ENCODE measurements at places on chromosomes 4 and X. TPM values are rescaled to one million over a fixed set of nuclear protein-coding genes. Genes with fewer than 3 reads are reported as not detected.

Gene TCEAL9
- total RNA-seq, result 69.0 TPM

Gene TMEM255A
- total RNA-seq, result 4.6 TPM

GRCh38 chr4:113154281-113154680, 104.8 kb downstream of the ANK2 start:
- DNase-seq, result no peak
- no peaks in the 10 kb centered on the region for H3K36me3 ChIP-seq
- no peaks in the 10 kb centered on the region for H3K4me1 ChIP-seq
- H3K27ac ChIP-seq, result no peak overlapping the region

DNA sequence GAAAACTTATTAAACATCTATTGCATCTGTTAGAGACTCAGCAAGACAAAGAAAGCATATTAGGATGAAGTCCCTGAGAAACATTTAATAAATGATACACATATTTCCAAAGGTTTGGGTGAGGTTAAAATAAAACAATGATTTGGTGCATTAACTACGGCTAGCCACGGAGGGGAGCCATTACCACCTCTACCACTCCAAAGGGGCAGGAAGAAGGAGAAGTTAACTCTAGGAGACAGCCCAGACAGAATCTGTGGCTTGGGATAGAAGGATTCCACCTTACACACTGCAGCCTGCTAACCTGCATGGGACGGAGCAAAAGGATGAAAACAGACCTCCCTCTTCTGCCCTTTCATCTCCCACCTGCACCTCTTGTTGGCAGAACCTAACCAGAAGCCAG, 189.1 kb upstream of the C1QTNF7 start:
- H3K27me3 ChIP-seq, result peaks cover 4% of the 10 kb centered on the region
- peaks cover 32% of the 10 kb centered on the region for H3K4me1 ChIP-seq
- no peak overlapping the region for H3K4me3 ChIP-seq
- no peak for DNase-seq
- no peak overlapping the region for H3K27ac ChIP-seq

DNA sequence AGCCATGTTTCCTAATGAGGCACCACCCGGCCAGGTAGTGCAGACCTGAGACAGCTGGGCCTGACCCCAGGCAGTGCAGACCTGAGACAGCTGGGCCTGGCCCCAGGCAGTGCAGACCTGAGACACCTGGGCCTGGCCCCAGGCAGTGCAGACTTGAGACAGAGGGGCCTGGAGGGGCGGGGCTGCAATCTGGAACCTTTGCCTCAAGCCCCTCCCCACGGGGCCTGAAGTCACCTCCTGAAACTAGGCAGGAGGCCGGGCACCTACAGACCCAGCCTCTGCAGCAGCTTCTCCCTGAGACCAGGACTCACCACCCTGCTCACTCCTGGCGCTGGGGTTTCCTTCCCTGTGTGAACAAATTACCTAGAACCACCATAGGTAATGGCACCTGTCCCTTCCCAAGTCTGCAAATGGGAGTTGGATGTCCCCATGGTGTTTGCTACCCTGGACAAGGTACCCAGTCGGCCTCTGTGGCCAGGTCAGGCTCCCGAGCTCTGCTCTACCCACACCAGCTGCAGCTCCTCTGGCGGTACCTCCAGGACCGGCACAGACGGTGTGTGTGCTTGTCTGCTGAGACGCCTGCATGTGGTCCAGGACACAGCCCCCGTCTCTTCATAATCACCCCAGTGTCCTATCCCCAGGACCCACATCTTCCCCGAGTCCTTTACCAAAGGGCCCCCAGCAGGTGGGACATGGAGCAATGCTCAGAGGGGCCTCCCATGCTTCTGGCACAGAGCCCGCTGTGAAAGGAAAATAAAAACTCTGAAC, 53.1 kb upstream of the C4orf50 start:
- H3K27me3 ChIP-seq, result no peaks in the 10 kb centered on the region
- no peak overlapping the region for H3K4me3 ChIP-seq
- H3K27ac ChIP-seq, result no peak overlapping the region
- DNase-seq, result no peak
- no peaks in the 10 kb centered on the region for H3K36me3 ChIP-seq
